A549 treated with Hydrocortisone at 1 μM for 4 hours (cell line): ENCODE measurements at places on chromosomes 12 and 14. TPM values are rescaled to one million over a fixed set of nuclear protein-coding genes. Genes with fewer than 3 reads are reported as not detected.

The CLEC2B gene
- total RNA-seq, result 1.4 to 1.6 TPM (median 1.4 TPM) in 5 replicates

The RNASE1 gene
- 0.12 to 0.31 TPM (median 0.15 TPM) in 5 replicates for total RNA-seq

The OTUB2 gene
- total RNA-seq, result 2.7 to 3.9 TPM (median 3.0 TPM) in 5 replicates

The C12orf42 gene
- total RNA-seq, result not detected in 5 replicates

The PIANP gene
- 0.76 to 1.1 TPM (median 0.84 TPM) in 5 replicates for total RNA-seq

The OASL gene
- total RNA-seq, result 1.8 to 3.2 TPM (median 2.5 TPM) in 5 replicates

The GUCY2C gene
- 0.02 to 0.05 TPM (median 0.03 TPM) in 3 of 5 replicates, not detected in the others for total RNA-seq

The OTOGL gene
- not detected in 5 replicates for total RNA-seq

The ACVRL1 gene
- 0.05 to 0.20 TPM (median 0.06 TPM) in 5 replicates for total RNA-seq

The GALNT8 gene
- total RNA-seq, result not detected in 5 replicates

The CCDC175 gene
- total RNA-seq, result not detected in 5 replicates

The CLEC4D gene
- total RNA-seq, result not detected in 5 replicates

The BATF gene
- 0.10 TPM in 1 of 5 replicates, not detected in the others for total RNA-seq

The KRT6C gene
- total RNA-seq, result 0.06 TPM in 1 of 5 replicates, not detected in the others

The KCNJ8 gene
- 0.22 to 0.47 TPM (median 0.32 TPM) in 5 replicates for total RNA-seq

The POLE2 gene
- total RNA-seq, result 10.2 to 16.0 TPM (median 12.4 TPM) in 5 replicates
